ENCODE measurements at places on chromosomes 11 and 22. TPM values are rescaled to one million over a fixed set of nuclear protein-coding genes. Genes with fewer than 3 reads are reported as not detected.

The SCUBE2 gene
- 1.1 TPM for total RNA-seq

The TMEM132A gene
- 4.2 TPM for total RNA-seq

DNA sequence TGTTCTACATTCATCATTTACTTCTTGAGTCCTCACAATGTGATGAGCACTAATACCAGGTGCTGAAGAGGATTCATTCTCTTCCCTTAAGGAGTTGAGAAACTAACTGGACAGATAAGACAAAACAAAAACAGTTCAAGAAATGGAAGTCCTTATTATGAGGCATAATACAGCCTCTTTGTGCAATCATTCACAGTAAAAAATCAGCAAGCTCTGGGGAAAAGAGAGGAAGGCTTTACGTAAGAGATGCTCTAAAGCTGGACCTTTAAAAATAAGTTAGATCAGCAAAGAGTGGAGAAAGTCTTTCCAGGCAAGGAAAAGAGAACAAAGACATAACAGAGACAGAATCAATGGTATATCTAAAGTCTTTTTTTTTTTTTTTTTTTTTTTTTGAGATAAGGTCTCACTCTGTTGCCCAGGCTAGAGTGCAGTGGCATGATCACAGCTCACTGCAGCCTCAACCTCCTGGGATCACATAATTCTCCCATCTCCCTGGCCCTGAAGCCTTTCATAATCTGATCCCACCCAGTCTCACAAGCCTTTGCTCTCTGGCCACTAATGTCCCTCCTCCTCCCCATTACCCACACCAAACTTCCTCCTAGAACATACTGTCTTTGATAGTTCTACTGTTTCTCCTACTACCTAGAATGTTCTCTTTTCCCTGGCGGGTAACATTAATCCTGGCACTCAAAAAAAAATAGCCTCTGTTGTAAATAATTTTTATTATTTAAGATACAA lies 40.9 kb downstream of the MRTFA start:
- H3K27ac ChIP-seq = no peak overlapping the region
- H3K27me3 ChIP-seq = no peaks in the 10 kb centered on the region
- H3K4me3 ChIP-seq = no peak overlapping the region
- H3K4me1 ChIP-seq = no peaks in the 10 kb centered on the region

The IRAG1 gene
- 2.3 TPM for total RNA-seq

GRCh38 chr22:39859903-39860588 lies 33.5 kb downstream of the ENTHD1 start:
- no peak overlapping the region for H3K27ac ChIP-seq
- no peaks in the 10 kb centered on the region for H3K4me1 ChIP-seq
- no peak overlapping the region for H3K4me3 ChIP-seq
- no peaks in the 10 kb centered on the region for H3K36me3 ChIP-seq

DNA sequence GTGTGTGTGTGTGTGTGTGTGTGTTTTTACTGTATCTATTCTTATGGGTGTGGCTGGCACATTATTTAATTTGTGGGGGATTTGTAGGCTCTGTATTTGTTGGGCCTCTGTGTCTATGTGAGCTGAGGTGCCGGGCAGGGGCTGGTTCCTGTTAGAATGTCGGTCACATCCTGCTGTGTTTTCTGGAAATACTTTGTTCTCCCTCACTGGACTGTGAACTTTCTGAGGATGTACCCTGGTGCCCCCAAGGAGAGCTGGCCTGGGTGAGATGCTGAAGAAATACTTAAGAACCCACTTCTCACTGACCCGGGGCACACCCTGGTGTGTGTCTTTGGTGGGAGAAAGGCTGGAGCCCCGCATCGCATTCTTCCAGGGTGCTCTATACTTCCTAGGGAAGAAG lies 28.6 kb downstream of the KIAA1671 start:
- H3K27me3 ChIP-seq = no peaks in the 10 kb centered on the region
- H3K27ac ChIP-seq = no peak overlapping the region
- H3K4me1 ChIP-seq = no peaks in the 10 kb centered on the region
- no peak overlapping the region for H3K4me3 ChIP-seq
- DNase-seq = no peak

DNA sequence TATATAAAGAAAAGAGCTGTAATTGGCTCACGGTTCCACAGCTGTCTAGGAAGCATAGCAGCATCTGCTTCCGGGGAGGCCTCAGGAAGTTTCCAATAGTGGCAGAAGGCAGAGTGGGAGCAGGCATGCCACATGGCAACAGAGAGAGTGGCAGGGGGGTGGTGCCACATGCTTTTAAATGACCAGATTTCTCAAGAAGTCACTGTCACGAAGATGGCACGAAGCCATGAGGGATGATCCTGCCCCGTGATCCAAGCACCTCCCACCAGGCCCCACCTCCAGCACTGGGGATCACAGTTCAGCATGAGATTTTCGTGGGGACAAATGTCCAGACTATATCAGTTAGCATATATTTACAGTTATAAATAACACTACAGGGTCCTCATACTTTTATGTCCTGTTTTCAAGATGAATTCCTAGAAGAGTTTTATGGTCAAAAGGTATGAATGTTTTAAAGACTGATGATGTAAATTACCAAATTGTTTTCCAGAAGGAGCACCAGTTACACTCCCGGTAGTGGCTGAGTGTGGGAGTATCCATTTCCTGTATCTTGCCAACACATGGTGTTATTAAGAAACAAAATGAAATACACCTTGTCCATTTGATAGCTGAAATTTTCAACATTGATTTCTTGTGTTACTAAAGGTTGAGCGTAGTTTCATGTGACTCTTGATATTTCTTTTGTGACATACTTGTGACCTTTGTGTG lies 19.2 kb downstream of the FAM118A start:
- H3K27me3 ChIP-seq = no peaks in the 10 kb centered on the region
- DNase-seq = peak; percentile 88
- no peak overlapping the region for H3K4me3 ChIP-seq

The POTEH gene
- total RNA-seq = not detected

- H3K27ac ChIP-seq = no peak overlapping the region
- peak; percentile 20 for DNase-seq
- no peaks in the 10 kb centered on the region for H3K4me1 ChIP-seq
- no peaks in the 10 kb centered on the region for H3K36me3 ChIP-seq
Observed at GRCh38 chr11:117849781-117850414, 25.4 kb upstream of the FXYD2 start.

GRCh38 chr22:23270798-23271596 lies 90.7 kb downstream of the BCR start:
- H3K27ac ChIP-seq = no peak overlapping the region
- H3K36me3 ChIP-seq = peaks cover 12% of the 10 kb centered on the region
- no peak for DNase-seq
- no peaks in the 10 kb centered on the region for H3K4me1 ChIP-seq
- no peaks in the 10 kb centered on the region for H3K27me3 ChIP-seq
- no peak overlapping the region for H3K4me3 ChIP-seq

DNA sequence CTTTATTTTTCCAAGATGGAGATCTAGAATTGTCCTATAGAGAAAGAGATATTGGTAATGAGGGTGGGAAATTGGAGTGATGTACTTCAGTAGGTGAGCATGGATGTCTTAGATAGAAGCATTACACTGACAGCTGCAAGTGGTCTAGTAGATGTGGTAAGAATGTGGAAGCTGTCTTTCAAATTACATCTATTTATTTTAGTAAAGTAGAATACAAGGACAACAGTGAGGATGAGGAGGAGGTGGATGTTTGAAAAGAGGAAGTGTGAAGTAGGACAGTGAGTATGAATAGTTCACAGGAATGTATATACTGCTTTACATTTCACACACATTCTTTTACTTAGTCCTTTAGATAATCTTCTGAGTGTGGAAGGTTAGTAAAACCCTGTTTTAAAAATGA lies 64.2 kb downstream of the HIPK3 start:
- no peaks in the 10 kb centered on the region for H3K36me3 ChIP-seq
- DNase-seq = no peak
- no peak overlapping the region for H3K27ac ChIP-seq
- no peaks in the 10 kb centered on the region for H3K27me3 ChIP-seq

DNA sequence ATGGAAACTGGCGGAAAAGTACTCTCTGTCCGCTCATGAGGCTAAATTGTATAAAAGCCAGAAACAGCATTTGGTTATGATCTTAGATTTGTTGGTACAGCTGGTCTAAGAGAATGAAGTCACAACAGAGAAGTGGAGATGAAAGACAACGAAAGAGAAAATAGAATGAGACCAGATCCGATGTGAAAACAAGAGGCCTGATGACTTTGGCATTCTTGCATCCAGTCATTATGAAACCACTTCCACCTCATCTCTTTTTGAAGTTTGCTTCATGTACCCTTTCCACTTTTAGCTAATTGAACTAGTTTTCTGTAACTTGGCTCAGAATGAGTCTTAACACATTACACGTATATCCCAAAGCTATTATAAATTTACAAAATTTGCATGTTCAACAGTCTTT lies 1431.7 kb downstream of the LRRC4C start:
- H3K4me3 ChIP-seq = no peak overlapping the region
- no peak for DNase-seq
- H3K27me3 ChIP-seq = no peaks in the 10 kb centered on the region

- H3K27ac ChIP-seq = no peak overlapping the region
- H3K4me1 ChIP-seq = no peaks in the 10 kb centered on the region
- no peaks in the 10 kb centered on the region for H3K27me3 ChIP-seq
- H3K36me3 ChIP-seq = no peaks in the 10 kb centered on the region
- DNase-seq = no peak
- H3K4me3 ChIP-seq = no peak overlapping the region
Observed at GRCh38 chr11:114846416-114846791, 168.1 kb downstream of the NXPE2 start.

DNA sequence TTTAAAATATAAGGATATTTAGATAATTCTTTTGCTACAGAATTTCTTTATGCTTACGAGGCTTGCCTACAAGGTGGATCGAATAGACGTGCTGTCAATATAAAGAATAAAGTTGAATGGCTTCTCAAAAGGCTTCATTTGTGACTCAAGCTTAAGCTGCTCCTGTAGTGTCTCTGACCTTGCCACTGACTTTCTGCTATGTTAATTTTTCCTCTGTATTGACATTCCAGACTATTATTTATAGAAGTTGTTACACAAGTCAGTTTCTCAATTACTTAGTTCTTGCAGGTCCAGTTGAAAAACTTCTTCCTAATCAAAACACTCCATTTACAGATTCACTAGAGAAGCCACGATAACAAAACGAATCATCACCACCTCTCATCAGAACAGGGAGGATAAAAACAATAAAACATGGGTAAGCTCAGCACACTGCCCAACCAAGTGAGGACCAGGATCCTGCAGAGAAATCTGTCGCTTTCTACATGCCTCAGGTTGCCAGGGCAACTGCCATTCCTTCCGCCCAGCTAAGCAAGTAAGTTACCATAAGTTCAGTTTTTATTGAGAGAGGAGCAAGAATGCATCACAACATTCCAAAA lies 39.0 kb upstream of the CHKA start:
- no peaks in the 10 kb centered on the region for H3K27me3 ChIP-seq
- no peak overlapping the region for H3K4me3 ChIP-seq
- H3K4me1 ChIP-seq = no peaks in the 10 kb centered on the region
- no peak overlapping the region for H3K27ac ChIP-seq
- peaks cover 19% of the 10 kb centered on the region for H3K36me3 ChIP-seq
- no peak for DNase-seq

DNA sequence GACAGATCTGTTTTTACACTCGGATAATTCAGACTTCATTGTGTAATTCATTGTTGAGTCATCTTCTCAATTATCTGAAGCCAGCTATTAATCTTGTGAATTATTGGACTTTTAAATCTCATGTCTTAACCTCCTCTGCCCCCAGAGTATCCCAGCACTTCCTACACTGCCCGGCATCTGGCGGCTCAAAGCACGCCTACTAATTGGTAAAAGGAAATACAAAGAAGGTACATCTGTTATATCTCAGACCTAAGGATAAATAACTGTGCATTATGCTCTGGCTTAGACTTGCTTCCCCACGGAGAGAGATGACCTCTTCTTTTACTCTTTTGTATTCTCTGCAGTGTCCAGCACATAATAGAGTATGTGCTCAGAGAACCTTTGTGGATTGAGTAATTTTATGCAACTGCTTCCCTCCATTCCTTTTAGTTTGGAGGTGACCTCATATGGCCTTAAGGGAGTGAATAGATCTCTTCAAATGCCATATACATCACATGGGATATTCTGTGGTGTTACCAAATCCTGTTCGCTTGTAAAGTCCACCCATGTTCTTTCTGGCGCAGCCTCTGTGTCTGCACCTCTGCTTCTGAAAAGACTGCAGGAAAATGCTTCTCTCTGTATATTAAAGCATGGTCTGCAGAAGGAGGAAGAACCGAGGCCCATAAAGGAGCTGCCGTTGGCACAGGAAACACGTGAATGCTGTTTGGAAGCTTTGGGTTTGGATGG lies 125.6 kb upstream of the SORL1-AS1 start:
- no peak overlapping the region for H3K4me3 ChIP-seq
- peaks cover 16% of the 10 kb centered on the region for H3K4me1 ChIP-seq
- no peak overlapping the region for H3K27ac ChIP-seq
- H3K27me3 ChIP-seq = no peaks in the 10 kb centered on the region
- no peaks in the 10 kb centered on the region for H3K36me3 ChIP-seq
- no peak for DNase-seq

- no peaks in the 10 kb centered on the region for H3K27me3 ChIP-seq
- H3K4me3 ChIP-seq = no peak overlapping the region
- DNase-seq = no peak
- H3K4me1 ChIP-seq = no peaks in the 10 kb centered on the region
Observed at GRCh38 chr11:125380756-125381445, 115.2 kb downstream of the FEZ1 start.

The OR52E8 gene
- total RNA-seq = not detected

The SUSD2 gene
- 0.61 TPM for total RNA-seq

DNA sequence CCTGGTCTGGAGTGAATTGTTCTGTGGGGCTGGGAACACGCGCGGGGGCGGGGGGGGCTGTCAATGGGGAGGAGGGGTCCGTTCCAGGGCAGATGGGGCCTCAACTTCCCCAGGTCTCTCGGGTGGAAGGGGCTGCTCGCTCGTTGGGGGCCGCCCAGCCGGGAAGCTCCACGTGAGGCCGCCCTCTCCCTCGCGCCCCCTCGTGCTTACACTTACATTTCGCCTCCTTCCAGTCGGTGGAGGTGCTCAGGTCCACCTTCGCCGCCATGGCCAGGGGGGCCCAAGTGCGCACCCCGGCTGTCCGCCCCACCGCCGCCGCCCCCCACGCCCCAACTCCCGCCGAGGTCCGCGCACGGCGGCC lies 452 bp downstream of the MACROD1 start:
- H3K4me1 ChIP-seq = no peaks in the 10 kb centered on the region
- no peaks in the 10 kb centered on the region for H3K27me3 ChIP-seq
- peak overlapping the region; percentile 83 for H3K4me3 ChIP-seq
- H3K36me3 ChIP-seq = no peaks in the 10 kb centered on the region

The APOA1 gene
- total RNA-seq = 9,594 TPM

Data from right lobe of liver (tissue), 6 donors.